Myocyte (in vitro differentiated cells): ENCODE measurements at places on chromosomes 11 and 22. TPM values are rescaled to one million over a fixed set of nuclear protein-coding genes. Genes with fewer than 3 reads are reported as not detected.
A peak's percentile ranks its signal among the peaks of the same experiment; 100 is the strongest.

GRCh38 chr11:62545437-62546243 lies 966 bp downstream of the AHNAK start:
- DNase-seq: peak; percentile 94

DNA sequence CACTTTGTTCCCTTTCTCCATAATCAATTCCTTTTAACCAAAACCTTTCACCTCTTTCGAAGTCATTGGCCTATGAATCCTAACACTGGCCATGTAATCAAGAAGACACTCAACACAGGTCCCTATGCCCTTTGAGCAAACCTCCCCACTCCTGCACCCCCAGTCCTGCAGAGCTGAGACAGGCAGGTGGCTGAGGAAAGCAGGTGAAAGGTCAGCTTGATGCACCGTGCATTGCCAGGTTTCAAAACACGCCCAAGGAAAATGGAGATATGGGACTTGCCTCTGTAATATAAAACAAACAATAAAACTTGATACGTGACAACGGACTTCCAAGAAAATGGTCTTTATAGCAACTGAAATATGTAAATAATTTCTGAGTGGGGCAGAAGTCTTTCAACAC lies 10.6 kb downstream of the CPT1A start:
- DNase-seq: no peak

GRCh38 chr11:95338430-95338991 lies 107.5 kb upstream of the SESN3 start:
- peak; percentile 8 for DNase-seq

GRCh38 chr11:65053827-65054508 lies 4.4 kb downstream of the NAALADL1 start:
- DNase-seq: no peak

GRCh38 chr11:59800390-59801025 lies 10.1 kb downstream of the MRPL16 start:
- DNase-seq: no peak

DNA sequence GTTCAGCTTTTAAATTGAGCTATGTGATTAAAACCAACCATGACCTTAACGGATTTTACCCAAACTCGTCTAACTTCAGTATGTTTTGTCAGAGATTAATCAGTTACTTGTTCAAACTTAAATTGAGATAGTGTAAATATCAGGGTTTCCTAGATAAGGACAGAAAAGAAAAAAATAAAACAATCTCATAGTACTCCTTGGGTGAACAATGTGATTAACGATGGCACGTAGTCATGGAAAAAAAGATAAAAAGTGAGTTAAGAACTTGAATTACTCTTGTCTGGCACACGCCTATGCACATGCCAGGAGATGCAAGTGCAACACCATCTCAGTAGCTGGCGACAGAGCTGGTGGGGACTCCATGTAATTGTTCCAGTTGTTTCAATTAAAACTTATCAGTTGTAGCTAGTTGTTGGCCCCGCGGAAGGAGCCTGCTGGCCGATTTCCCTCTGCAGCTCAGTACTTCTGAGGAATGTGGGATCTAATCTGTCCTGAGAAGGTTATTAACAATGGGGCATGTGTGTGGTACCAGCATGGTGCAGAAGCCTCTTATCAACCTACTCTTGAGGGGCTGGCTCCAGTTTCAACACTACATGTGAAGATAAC lies 3.0 kb downstream of the RASSF10 start:
- no peak for DNase-seq

Gene FIBIN
- 4.0 and 12.3 TPM in 2 replicates for total RNA-seq

- no peak for DNase-seq
These were observed 47.9 kb downstream of the AHNAK start for GRCh38 chr11:62498492-62499286.

DNA sequence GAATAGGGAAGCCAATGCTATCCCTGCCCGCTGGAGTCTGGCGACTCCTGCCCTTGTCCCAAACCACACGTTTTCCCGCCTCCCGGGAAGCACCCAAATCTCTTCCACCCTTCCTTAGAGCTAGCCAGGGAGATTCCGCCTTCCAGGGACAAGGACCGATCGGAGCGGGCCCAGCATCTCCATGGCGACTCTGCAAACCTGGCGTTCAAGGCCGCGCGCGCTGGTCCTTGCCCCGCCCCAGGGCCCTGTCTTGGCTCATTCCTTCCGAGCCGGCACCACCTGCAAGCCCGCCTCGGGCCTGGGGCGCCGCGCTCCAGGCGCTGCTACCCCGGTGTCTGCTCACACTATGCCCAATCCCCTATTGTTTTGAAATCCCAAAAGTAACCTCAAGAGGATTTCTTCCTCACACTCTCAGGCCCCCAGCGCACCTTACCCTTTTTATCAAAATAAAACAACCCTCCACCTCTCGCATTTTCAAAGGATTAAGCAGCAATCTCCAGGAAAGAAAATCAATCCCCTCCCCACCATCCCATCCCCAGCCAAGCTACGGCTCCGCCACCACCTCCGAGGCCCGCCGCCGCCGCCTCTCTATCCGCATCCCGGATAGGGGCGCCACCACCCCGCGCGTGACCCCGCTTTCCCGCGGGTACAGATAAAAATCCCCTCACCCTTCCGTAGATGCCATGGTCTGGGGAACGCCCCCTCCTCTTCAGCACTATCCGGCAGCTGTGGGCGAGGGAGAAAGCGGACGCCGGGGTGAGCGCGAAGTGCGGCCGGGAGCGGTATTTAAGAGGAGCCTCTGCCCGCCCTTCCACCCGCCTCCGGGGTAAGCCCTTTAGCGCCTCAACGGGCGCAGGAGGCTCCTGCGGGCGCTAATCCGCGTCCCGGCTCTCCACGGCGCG lies 825 bp downstream of the SLC1A2 start:
- peak; percentile 29 for DNase-seq

GRCh38 chr11:123694551-123694950 lies 40.1 kb upstream of the SCN3B start:
- DNase-seq: no peak

Gene RPS6KA4
- 26.9 and 30.3 TPM in 2 replicates for total RNA-seq

- DNase-seq: no peak
These were observed 13.6 kb upstream of the NUP50 start for GRCh38 chr22:45150139-45150538.

Gene EIF3F
- 234 and 349 TPM in 2 replicates for total RNA-seq

GRCh38 chr11:127223026-127223425 lies 222.5 kb upstream of the KIRREL3 start:
- DNase-seq: no peak

GRCh38 chr11:132111316-132111715 lies 740.9 kb downstream of the NTM start:
- no peak for DNase-seq

GRCh38 chr11:111785886-111786412 lies 19.8 kb upstream of the PPP2R1B start:
- DNase-seq: no peak

DNA sequence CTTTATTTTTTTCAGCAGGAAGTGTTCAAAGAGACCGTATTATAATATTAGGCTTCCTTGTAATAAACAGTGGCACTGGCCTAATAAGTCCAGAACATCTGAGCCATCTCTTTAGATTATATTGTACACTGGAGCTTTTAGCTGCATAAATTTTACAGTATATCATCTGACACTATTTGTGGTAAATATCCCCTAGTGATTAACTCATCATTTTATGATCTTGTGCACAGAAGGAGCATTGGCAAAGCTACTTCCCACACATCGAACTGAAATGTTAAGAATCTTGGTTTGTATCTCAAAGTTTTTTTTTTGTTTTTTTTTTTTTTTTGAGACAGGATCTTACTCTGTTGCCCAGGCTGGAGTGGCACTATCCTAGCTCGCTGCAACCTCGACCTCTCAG lies 162.7 kb downstream of the HIPK3 start:
- DNase-seq: no peak

Gene MMP12
- total RNA-seq: not detected in 2 replicates

DNA sequence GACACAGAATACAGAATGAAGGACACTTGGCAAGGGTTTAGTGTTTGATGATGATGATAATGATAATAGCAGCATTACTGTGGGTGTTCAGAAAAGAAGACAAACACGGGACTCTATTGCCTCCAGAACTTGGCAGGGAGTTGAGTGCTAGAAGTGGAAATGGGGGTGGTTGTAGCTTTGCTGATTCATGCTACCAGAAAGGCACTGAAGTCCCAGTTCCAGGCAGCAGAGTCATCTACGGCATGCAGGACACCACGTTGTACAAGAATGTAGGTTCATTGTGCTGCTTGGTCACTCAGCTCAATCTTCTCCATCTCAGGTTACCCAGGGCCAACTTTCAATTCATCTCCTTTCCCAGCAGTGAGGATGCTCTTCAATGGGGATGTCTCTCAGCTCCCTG lies 115.7 kb downstream of the NTM start:
- DNase-seq: peak; percentile 33

Gene C22orf31
- total RNA-seq: not detected in 2 replicates

Gene MRGPRX4
- total RNA-seq: not detected in 2 replicates

Gene CATSPER1
- not detected in 2 replicates for total RNA-seq

DNA sequence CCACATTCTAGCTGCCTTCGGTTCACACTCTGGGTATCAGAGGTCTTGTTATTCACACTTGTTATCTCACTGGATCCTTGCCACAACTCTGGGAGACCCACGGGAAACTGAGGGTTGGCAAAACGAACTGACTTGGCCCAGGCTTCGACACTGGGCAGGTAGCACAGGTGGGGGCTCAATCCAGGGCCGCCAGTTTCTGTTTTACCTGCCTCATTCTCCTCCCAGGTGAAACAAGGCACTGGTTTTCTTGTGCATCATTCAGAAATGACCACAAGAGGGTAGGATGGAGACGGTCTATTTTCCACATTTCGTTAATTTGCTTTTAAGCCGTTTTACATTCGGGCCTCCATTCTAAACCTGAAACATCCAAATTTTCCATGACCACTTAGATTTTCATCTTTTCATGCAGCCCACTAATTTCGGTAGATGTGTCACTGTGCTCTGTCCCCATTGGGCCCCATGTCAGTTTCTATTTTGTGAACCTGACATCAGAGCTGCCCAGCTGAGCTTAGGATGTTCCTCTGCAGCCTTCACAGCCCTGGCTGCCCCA lies 108.1 kb downstream of the KIAA1671 start:
- DNase-seq: peak; percentile 76

Gene SVIP
- total RNA-seq: 3.3 and 4.9 TPM in 2 replicates

Gene C11orf87
- total RNA-seq: 0.05 TPM in 1 of 2 replicates, not detected in the other

DNA sequence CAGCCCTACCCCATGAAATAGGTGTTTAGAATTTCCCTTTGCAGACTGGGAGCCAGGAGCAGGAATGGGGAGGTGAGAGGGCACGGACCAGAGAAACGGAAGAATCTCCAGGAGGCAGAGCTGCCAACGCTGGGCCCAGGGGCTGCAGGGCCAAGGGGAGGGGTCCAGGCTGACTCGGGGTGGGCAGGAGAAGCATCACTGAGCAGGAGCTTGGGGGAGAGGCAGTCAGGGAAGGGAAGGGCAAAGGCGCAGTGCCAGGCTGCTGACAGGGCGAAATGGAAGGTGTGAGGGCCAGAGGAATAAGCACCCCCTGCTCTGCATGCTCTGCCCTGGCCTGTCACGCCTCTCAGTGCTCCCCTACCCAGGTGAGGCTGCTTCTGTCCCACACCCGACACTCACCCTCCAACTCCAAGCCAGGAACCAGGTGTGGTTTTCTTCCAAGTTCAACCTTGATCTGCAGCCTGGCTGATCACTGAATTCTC lies 14.5 kb downstream of the LRRC32 start:
- no peak for DNase-seq

DNA sequence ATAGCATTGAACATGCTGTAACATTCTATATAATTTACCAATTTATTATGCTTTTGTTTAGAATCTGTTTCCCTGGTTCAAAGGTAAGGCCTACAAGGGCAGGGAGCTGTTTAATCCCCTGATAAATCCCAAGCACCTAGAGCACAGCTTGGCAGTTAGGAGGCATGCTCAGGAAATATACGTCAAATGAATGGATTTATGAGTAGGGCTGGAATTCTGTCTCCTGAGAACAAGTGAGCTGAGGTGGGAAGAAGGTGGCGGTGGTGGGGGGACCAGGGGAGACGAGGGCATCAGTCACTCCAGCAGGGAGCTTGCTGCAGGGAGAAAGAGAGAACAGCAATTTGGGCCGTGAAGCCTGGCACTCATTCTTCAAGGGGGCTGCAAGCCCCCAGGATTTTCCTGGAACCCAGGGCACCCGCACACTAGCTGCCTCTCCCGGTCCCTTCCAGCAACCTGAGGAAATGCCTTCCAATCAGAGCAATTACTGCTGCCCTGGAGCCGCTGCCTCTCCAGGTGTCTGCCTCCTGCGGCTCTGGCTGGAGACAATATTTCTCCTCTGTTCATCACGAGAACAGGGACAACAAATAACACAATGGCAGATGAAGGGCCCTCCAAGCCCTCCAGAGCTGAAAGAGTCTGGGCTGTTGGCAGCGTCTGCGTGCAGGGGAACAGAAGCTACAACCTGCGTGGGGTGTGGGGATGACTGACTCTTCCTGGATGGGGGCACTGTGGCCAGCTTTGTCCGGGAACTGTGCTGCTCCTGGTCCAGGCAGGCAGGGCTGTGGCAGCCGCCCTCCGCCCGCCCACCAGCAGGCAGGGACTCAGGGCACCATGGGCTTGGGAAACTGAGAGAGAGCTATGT lies 233.4 kb downstream of the ST3GAL4 start:
- no peak for DNase-seq

DNA sequence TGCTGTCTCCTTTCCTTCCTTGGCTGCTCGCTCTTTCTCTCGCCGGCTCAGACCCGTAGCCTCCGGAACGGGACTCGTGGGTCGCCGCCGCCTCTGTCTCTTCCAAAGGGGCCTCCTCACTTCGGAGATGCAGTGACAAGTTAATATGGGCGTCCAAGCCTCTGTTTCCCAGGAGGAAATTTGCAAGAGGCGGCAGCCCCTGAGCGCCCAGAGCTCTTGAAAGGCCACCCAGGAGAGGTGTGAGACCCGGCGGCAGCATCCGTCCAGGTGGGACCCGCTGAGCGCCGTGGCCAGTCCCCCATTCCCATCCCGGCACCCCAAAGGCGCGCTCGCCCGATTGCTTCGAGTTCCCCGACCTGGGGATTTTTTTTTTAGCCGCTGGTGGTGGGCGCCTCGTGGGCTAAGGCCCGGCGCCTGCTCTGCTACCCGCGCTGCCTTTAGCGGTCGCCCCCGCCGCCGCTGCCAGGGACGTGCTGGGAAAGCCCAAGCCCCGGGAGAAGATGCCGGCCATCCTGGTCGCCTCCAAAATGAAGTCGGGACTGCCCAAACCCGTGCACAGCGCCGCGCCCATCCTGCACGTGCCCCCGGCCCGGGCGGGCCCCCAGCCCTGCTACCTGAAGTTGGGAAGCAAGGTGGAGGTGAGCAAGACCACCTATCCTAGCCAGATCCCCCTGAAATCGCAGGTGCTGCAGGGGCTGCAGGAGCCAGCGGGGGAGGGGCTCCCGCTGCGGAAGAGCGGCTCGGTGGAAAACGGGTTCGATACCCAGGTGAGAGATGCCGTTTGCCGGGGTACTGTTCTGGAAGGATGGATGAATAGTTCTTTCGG lies 772 bp downstream of the NAV2 start:
- DNase-seq: no peak

Gene VWCE
- total RNA-seq: 2.1 and 2.7 TPM in 2 replicates

- no peak for DNase-seq
These were observed 65.2 kb upstream of the CNTN5 start for GRCh38 chr11:98955551-98955950.

- peak; percentile 21 for DNase-seq
These were observed 60.2 kb upstream of the CDON start for GRCh38 chr11:126122863-126123262.

- DNase-seq: no peak
These were observed 43.0 kb downstream of the RASSF10 start for GRCh38 chr11:13052130-13052571.

Gene CARNS1
- total RNA-seq: 49.7 and 83.0 TPM in 2 replicates

GRCh38 chr11:133818302-133818701 lies 27.0 kb downstream of the SPATA19 start:
- no peak for DNase-seq

- DNase-seq: peak; percentile 99
These were observed 78.0 kb upstream of the DRD2 start for GRCh38 chr11:113553235-113553634.

GRCh38 chr22:17787241-17787640 lies 13.0 kb upstream of the BID start:
- no peak for DNase-seq
